ENCODE measurements at places on chromosomes 2 and 18. TPM values are rescaled to one million over a fixed set of nuclear protein-coding genes. Genes with fewer than 3 reads are reported as not detected.

Gene INHBB
- total RNA-seq: not detected

Gene SCG2
- not detected for total RNA-seq

Gene CAPN14
- total RNA-seq: 0.30 TPM

Gene SLC11A1
- total RNA-seq: 0.08 TPM

Gene PIEZO2
- total RNA-seq: not detected

Gene ZNF804A
- total RNA-seq: 0.11 TPM

Gene MYO7B
- total RNA-seq: not detected

Gene ZNF2
- total RNA-seq: 3.6 TPM

Gene POTEJ
- not detected for total RNA-seq

Gene MAPRE3
- total RNA-seq: 6.9 TPM

Gene PAIP2B
- 1.5 TPM for total RNA-seq

Gene KCNG2
- total RNA-seq: not detected

Gene CCDC85A
- not detected for total RNA-seq

Gene DNMT3A
- total RNA-seq: 11.8 TPM

Gene RAB17
- total RNA-seq: 4.8 TPM

Gene VWA3B
- total RNA-seq: 0.08 TPM

Gene DNAH6
- total RNA-seq: under 0.01 TPM

Gene SIX3
- total RNA-seq: not detected

Gene VWC2L
- not detected for total RNA-seq

Gene SETBP1
- 1.9 TPM for total RNA-seq

Gene MTX2
- total RNA-seq: 60.5 TPM

Gene VSNL1
- 12.8 TPM for total RNA-seq

Gene CPS1
- 14.5 TPM for total RNA-seq

Gene GALNT13
- not detected for total RNA-seq

Gene ILKAP
- 26.0 TPM for total RNA-seq

Gene GCG
- total RNA-seq: not detected

Gene TMEM17
- total RNA-seq: 5.5 TPM

Gene DAW1
- total RNA-seq: 1.4 TPM

Gene TTN
- total RNA-seq: under 0.01 TPM

Gene ZNF396
- total RNA-seq: 0.08 TPM

Gene KCNE4
- not detected for total RNA-seq

Gene KIF5C
- total RNA-seq: under 0.01 TPM

Gene UGT1A3
- not detected for total RNA-seq

Data from hair follicular keratinocyte (primary cell).